ENCODE measurements at places on chromosomes 11 and 22.

- no peak for DNase-seq
Observed at GRCh38 chr11:20311444-20311843, 52.1 kb upstream of the HTATIP2 start.

- no peak for DNase-seq
Observed at GRCh38 chr11:69227271-69227670, 66.7 kb upstream of the MYEOV start.

- DNase-seq, result no peak
Observed at GRCh38 chr11:67002297-67002913, 20.5 kb upstream of the SYT12 start.

DNA sequence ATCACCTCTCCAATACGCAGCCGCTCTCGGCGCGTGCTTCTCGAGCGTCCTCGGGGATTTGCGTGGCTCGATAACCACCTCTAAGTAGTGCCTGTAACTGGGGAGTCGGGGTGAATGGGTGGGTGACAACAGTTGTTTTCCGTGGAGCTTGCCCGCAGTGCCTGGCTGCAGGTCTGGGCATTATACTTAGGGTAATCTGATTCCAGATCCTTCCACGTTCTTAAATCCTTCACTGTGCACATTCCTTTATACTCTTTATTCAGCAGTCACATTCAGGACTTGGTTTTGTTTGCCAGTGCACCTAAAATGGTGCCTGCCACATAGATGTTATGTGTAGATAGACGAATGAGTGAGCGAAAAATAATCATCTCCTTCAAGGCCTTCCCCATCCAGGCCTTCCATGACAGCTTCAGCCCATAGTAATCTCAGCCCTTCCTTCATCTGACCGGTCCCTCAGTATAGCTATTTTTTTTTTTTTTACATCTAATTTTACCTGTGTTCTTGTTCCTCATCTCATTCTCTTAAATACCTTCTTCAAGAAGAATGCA is 602 bp downstream of the NAT10 start:
- no peak for DNase-seq

DNA sequence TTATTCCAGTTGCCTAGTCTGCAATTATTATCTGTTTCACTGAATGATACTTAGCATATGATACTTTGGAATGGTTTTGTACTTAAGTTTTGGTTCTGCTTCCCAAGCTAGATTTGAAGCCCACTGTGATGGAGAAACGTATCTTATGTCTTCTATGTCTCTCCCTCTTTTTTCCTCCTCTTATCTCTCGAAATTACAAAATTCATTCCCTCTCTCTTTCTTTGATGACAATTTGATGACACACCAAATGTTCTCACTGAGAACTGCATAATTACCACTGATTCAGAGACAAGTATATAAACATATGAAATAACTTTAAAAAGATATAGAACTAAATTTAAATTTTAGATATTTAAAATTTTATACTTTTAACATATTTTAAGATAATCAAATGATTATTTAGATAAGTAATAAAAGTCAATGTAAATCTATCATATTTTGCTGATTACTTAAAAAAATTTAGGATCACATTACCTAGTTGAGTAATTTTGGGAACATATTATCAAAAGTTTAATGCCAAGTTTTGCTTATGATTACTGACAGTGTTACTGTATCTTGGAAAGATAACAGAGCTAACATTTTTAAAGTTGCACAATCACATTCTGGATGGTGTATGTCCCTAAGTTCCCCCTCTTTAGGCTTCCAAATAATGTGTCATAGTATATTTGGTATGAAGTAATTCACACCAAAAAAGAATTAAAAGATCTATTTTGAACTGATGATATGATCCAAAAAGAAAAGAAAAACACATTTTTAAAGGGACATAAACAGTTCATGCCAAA is 255.3 kb downstream of the SBF2 start:
- no peak for DNase-seq

GRCh38 chr11:69121621-69122325 is 34.0 kb upstream of the SMIM38 start:
- no peak for DNase-seq

- no peak for DNase-seq
Observed at GRCh38 chr22:48630433-48630754, 1197.3 kb downstream of the BRD1 start.

DNA sequence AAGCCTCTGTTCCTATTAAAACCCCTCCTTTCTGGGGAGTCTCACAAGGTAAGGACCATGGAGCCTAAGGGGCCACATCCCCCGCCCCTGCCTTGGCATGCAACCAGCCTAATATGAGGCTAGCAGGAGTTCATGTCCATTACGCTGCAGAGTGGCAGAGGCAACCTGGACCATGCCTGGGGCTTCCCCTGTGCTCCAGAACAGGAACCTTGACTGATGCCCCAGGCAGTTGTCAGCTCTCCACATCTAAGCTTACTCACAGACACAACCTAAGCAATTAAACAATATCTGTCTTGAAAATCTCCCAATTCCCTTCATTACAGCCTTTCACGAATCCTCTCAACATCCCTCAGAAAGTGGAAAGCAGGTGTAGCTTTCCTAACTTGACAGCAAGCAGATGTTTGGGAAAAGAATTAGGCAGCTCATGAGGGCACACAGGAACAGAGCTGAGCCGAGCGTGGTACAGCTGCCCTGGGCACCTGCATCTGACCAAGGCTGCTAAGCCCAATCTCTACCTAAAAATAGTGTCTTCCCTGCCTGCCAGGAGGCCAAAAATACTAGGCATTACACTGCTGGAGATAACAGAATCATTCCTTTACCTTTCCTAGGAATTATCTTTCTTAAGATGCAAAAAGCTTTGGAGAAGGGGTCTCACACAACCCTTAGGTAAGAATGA is 20.8 kb downstream of the C11orf71 start:
- DNase-seq, result no peak

- no peak for DNase-seq
Observed at GRCh38 chr11:100546714-100547113, 140.4 kb upstream of the ARHGAP42 start.

GRCh38 chr22:36151006-36151595 is 9.5 kb downstream of the APOL3 start:
- no peak for DNase-seq
